ENCODE measurements at places on chromosomes 1 and 21. TPM values are rescaled to one million over a fixed set of nuclear protein-coding genes. Genes with fewer than 3 reads are reported as not detected.

Gene CRYBG2
- not detected for total RNA-seq

Gene FLG2
- total RNA-seq: not detected

Gene SLAMF1
- 0.12 TPM for total RNA-seq

Gene DISC1
- 1.9 TPM for total RNA-seq

Gene JAM2
- total RNA-seq: 1.5 TPM

Gene S100A7
- total RNA-seq: not detected

Gene BRINP3
- not detected for total RNA-seq

Gene NOTCH2
- total RNA-seq: 66.0 TPM

Gene S100A13
- total RNA-seq: 571 TPM

Gene FAM3B
- 0.10 TPM for total RNA-seq

Gene ASAP3
- 8.4 TPM for total RNA-seq

Gene BEND5
- 1.6 TPM for total RNA-seq
